ENCODE measurements at places on chromosomes 13 and 19.

GRCh38 chr13:49450105-49450819 is 6.2 kb downstream of the SETDB2 start:
- DNase-seq, result no peak

GRCh38 chr13:31956980-31957644 is 74.5 kb upstream of the FRY start:
- no peak for DNase-seq

DNA sequence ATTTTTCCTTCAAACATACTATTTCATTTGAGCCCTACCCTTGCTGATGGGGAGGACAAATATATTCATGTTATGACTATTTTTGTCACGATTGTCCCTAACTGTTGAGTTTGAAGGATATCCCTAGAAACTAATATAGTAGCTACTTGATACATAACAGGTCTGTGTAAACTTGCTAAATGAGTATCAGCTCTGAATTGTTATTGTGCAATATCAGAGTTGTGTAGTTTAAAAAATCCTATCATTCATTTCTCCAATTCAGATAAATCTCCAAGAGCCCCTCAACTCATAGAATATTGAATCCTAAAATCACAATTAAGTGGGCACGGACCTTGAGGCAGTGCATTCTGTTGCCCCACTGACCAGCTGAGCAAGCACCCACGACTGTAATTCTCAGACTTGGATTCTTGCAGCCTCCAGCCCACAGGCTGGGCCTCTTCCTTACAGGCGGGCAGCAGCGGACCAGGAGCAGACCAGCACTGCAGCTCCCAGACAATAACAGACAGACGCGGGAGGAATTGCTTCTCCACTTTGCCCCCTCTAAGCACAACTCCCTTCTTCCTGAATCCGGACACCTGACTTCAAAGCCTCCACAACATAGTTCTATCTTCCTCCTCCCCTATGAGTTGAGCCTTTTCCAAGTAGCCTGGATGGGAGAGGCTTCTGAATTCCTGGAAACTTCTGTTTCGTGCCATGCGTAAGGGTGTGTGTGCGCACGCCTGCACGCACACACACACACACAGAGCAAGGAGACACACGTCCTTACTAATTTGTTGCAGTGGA is 337.6 kb upstream of the ARGLU1 start:
- DNase-seq, result no peak

GRCh38 chr19:30174357-30174645 is 197.9 kb upstream of the ZNF536 start:
- DNase-seq, result no peak

DNA sequence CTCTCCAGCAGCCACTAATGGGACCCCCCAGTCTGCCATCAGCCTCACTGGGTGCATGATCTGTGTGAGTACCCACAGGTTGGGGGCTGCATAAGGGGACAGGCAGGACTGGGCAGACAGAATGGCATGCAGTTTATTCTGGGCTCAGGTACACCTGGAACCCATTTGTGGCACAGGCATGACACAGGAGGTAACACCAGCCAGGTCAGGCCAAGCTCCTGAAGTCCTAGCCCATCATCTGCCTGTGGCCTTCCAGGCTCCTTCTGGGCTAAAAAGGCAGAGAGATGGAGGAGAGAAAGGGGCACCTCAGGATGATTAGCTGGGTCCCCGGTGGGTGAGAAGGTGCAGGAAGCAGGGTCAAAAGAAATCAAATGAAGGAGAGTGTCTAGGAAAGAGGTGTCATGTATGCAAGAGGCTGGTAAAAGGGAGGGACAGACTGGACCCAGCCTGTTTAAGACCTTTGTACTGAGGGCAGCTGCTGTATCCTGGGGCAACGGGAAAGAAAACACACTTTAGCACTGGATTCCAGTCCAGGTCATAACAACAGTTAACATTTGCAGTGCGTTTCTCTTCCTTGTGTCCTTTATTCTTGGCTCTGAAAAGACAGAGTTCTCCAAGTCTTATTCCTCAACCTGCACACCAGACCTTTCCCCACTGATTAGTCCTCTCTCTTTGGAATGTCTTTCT is 20.2 kb upstream of the DGKH start:
- no peak for DNase-seq

GRCh38 chr13:21058361-21058760 is 3.0 kb downstream of the LATS2 start:
- DNase-seq, result no peak

GRCh38 chr19:38284422-38284821 is 19.6 kb upstream of the C19orf33 start:
- DNase-seq, result no peak

DNA sequence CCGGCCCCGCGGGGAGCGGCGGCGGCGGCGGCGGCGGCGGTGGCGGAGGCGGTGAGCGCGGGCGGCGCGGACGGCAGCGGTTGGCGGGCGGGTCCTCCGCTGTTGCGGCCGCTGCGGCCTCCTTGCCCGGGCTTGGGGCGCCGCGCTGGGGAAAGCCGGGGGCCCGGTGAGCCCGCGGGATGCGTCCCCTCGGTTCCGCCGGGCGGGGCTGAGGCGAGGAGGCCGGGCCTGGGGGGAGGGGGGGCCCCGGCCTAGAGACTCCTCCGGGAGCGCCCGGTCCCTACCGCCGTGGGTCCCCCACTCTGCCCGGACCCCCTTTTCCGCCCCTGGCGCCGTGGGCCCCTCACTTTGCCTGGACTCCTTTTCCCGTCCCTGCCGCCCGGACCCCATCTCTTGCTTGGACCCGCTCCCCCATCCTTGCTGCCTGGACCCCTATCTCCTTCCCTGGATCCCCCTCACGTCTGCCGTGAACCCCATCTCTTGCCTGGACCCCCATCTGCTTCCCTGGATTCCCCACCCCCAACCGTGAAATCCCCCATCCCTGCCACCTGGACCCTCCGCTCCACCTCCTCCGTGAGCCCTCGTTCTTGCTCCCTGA is 28.6 kb upstream of the NDUFS7 start:
- DNase-seq, result no peak

- no peak for DNase-seq
Observed at GRCh38 chr19:18733196-18733647, 49.7 kb downstream of the CRTC1 start.

- DNase-seq, result no peak
Observed at GRCh38 chr19:2018752-2019151, 3.2 kb upstream of the BTBD2 start.

DNA sequence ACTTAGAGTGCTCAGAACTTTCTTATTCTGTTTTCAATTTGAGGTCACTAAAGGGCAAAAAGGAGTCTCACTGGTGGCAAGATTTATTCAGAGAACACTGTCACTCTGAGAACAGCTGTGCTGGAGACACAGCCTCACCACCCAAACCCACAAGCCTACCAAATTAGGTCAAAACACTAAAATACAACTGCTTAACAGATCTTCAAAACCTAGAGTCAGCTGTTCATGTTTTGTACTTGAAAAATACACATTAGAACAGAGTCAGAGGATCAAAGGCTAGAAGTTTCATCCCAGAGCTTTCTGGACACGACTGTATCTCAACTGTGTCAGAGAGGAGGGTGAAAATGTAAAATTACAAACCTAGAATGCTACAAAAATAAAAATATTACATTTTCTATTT is 89.3 kb downstream of the MIPEP start:
- DNase-seq, result no peak

- no peak for DNase-seq
Observed at GRCh38 chr19:49860336-49861102, 6.9 kb downstream of the PNKP start.

DNA sequence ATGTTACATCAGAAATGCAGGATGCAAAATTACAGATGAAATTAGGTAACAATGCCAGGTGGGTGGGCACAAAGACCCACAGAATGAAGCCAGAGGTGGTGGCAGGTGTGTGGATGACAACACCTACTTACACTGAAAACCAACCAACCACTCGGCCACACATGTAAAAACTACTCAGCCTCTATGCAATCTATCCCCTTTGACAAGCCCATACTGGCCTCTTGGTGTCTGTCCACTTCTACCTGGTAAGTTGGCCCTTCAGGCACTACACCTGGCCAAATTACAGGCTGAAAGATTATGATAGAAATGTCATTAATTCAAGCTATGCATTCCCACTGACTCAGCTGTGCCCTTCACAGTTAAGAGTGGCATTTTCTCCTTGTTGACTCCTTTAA is 50.0 kb downstream of the BRD4 start:
- no peak for DNase-seq

GRCh38 chr19:50496189-50497021 is 14.6 kb downstream of the JOSD2 start:
- DNase-seq, result no peak

DNA sequence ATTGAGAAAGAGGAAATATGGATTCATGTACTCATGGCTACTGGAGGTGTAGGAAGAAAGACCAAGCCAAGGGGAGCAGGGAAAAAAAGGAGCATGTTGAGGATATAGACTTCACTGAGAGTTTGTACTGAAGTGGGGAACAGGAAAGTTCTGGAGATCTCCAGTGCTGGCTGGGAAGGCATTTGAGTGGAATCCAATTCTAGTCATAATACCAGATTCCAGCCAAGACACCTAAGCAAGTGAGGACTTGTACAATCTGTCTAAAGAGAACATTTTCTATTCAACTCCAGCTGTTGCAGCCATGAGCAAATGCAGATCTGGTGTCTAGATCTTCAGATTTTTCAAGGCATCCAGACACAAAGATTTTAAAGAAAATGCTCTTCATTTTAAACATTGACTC is 412.5 kb downstream of the OXGR1 start:
- DNase-seq, result no peak

- DNase-seq, result no peak
Observed at GRCh38 chr19:3793799-3794198, 7.6 kb upstream of the MATK start.

GRCh38 chr13:47033216-47033615 is 136.4 kb upstream of the HTR2A start:
- no peak for DNase-seq

- DNase-seq, result no peak
Observed at GRCh38 chr13:99251921-99252320, 6.3 kb downstream of the GPR18 start.

GRCh38 chr13:41398494-41399170 is 58.7 kb upstream of the RGCC start:
- DNase-seq, result no peak

- no peak for DNase-seq
Observed at GRCh38 chr19:50667177-50667758, 18.0 kb downstream of the C19orf81 start.

GRCh38 chr13:36417331-36417730 is 15.0 kb upstream of the CCNA1 start:
- DNase-seq, result no peak

- DNase-seq, result no peak
Observed at GRCh38 chr13:106710266-106710665, 142.3 kb upstream of the ARGLU1 start.

DNA sequence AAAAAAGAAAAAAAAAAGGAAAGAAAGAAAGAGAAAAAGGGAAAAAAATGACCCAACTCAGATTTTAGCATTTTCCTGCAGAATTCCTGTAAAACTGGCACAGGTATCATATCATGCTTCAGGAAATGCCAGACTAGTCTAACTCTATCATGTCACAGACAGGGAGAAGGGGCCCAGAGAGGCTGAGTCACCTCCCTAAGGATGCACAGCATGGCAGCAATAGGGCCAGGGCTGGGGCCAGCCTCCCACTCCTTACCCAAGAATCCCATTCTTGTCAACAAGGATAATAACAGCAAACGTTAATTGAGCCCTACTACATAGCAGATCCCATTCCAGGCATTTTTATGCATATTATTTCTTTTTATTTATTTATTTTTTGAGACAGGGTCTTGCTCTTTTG is 8.5 kb downstream of the GPR4 start:
- DNase-seq, result no peak

DNA sequence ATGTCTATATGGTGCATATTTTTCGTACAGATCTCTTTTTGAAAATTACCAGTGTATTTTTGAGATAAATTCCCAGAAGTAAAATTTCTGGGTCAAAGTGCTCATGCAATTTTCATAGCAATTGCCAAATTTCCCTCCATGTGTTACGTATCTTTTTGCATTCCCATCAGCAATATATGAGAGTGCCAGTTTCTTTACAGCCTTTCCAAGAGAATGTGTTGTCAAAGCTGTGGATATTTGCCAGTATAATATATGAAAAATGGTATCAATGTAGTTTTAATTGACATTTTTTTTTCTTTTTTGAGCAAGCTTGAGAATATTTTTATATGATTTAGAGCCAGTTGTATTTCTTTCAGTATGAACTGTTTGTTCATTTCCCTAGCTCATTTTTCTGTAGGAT is 399.0 kb upstream of the KLF12 start:
- no peak for DNase-seq

DNA sequence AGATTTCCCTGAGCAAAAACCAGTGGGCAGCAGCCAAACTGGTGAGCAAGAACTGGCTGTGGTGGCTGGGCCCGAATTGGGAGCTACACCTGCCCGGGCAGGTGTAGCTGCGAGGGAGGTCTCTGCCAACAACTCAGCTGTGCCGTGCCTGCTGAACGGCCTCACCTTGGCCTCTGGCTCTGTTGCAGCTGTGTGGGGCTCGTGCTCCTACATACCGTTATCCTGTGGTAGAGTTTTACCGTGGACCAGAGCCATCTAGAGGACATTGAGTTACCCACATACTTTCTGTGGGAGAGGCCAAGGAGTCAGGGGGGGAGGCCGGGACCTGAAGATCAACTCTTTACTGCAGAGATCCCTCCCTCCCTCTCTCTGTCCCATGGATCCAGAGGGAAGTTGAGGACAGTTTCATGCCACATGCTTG is 113.2 kb downstream of the TM9SF2 start:
- peak; percentile 16 for DNase-seq

- DNase-seq, result no peak
Observed at GRCh38 chr13:20127262-20127561, 33.6 kb downstream of the GJA3 start.

DNA sequence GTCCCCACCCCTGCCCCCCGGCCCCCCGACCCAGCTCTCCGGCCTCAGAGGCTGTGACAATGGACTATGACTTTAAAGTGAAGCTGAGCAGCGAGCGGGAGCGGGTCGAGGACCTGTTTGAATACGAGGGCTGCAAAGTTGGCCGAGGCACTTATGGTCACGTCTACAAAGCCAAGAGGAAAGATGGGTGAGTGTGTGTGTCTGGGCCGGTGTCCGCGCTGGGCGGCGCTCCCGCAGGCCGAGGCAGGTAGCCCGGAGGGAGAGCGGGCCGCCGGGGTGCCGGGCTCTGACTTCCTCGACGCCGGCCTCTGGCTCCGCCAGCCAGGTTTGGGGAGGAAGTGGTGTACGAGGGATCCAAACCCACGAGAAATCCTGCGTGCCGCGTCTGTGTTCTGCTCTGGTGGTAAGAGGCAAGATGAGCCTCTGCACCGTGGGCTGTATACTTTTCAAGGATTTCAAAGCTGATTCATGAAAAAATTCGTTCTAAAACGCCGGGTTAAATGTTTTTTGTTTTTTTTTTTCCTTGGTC is 718 bp downstream of the CDK8 start:
- peak; percentile 52 for DNase-seq

GRCh38 chr13:97660594-97661260 is 226.8 kb downstream of the RAP2A start:
- no peak for DNase-seq
